Hindlimb muscle (tissue), 1 donor: ENCODE measurements at places on chromosomes 13 and 19.

GRCh38 chr13:103157016-103157415 is 90.8 kb upstream of the SLC10A2 start:
- no peak for DNase-seq

DNA sequence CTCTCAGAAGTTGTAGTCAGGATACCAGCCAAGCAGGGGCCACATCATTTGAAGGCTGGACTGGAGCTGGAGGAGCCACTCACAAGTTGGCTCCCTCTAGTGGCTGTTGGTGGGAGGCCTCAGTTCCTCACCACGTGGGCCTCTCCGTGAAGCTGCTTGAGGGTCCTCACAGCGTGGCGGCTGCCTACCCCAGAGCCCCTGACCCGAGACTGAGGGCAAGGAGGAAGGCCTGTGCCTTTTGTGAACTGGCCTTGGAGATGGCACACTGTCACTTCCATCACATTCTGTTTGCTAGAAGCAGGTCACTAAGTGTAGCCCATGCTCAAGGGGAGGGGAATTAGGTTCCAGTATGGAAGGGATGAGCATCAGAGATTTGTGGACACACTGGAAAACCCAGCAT is 14.6 kb downstream of the GNA11 start:
- DNase-seq: no peak

- peak; percentile 19 for DNase-seq
Observed at GRCh38 chr19:21586311-21587116, 81.1 kb downstream of the ZNF429 start.

DNA sequence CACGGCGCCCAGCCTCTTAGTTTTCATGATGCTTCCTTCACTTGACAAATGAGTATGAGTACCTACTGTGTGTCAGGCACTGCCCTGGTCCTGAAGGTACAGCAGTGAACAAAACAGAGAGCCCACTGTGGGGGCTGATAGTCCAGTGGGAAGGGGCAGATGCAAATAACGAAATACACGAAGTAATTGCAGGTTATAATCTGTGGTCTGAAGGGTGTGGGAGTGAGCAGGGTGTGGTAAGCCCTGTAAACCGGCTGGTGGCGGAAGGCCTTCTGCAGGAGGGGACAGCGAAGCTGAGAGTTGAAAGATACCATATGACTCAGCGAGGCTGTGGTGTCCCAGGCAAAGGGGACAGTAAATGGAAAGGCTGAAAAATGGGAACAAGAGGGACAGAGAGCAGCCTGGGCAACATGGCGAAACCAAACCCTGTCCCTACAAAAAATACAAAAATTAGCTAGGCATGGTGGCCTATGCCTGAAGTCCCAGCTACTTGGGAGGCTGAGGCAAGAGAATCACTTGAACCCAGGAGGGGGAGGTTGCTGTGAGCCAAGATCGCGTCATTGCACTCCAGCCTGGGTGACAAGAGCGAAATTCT is 60.5 kb downstream of the MAP4K1 start:
- no peak for DNase-seq

- no peak for DNase-seq
Observed at GRCh38 chr19:19552798-19553197, 14.7 kb downstream of the CILP2 start.

DNA sequence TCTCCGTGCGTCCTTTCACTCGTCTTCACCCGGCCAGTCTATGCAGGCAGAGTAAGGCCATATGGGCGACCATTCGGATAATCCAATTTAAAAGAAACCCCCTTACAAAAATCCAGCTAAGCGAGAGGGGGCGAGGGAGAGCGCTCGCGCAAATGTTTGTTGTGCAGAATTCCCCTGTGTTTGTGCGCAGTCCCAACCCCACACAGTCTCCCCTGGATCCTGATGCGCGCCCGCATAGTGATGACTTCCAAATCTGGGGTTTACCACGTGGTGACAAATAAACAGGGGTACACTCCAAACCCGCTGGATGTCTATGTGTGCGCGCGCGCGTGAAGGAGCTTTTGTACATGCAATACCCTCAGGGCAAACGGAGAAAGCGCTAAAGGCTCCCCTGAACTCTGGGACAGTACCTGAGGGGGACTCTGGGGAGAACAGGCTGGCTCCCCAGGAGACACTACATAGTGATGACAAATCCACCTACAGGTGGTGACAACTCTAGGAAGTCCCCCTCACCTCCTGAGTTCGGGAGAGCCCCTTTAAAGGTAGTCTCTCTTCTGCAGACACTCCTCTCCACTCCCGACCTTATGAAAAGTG is 8.5 kb downstream of the SOX21 start:
- DNase-seq: no peak
